CD14-positive monocyte (primary cell): ENCODE measurements at places on chromosomes 2 and 18.
A peak's percentile ranks its signal among the peaks of the same experiment; 100 is the strongest.

DNA sequence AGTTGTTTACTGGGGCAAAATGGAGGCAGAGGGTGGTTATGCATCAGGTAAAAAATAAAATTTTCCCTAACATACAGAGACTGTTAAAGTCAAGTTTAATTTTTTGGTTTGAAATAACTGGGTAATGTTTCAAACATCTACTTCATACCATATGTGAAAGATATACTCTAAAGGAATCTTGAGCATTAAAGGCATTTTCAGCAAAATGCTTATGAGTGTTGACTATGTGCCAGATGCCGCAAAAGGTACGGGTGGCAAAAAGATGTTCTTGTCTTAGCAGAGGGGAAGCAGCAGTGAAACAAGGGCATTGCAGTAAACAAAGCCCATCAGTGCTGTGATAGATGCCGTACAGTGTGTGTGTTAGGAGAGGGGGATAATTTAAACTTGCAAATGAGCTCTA, 263.1 kb upstream of the ID2 start:
- no peak for DNase-seq

- no peak for DNase-seq
Observed at GRCh38 chr2:235201756-235202155, 249.9 kb downstream of the SH3BP4 start.

- DNase-seq: no peak
Observed at GRCh38 chr2:10481055-10481665, 33.0 kb upstream of the ODC1 start.

GRCh38 chr2:74081030-74081762, 66.5 kb downstream of the BOLA3 start:
- no peak for DNase-seq

GRCh38 chr2:9256570-9257043, 50.0 kb downstream of the ASAP2 start:
- no peak for DNase-seq

DNA sequence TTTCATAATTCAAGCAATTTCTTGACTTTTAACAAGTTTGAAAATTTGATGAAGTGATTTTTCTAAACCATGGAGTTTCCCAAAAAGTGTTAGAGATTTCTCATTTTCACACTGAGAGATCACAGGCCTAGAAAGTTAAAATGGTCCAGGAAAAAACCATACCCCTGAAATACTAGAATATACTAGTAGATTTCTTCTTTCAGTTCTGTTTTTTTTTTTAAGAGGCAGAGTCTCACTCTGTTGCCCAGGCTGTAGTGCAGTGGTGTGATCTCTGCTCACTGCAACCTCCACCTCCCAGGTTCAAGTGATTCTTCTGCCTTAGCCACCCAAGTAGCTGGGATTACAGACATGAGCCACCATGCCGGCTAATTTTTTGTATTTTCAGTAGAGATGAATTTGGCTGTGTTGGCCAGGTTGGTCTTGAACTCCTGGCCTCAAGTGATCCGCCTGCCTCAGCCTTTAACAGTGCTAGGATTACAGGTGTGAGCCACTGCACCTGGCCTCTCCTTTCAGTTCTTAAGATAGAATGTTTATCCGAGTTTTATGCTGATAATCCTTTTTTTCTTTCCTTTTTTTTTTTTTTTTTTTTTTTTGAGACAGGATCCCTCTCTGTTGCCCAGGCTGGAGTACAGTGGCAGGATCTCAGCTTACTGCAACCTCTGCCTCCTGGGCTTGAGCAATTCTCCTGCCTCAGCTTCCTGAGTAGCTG, 14.4 kb downstream of the MTHFD2 start:
- no peak for DNase-seq

DNA sequence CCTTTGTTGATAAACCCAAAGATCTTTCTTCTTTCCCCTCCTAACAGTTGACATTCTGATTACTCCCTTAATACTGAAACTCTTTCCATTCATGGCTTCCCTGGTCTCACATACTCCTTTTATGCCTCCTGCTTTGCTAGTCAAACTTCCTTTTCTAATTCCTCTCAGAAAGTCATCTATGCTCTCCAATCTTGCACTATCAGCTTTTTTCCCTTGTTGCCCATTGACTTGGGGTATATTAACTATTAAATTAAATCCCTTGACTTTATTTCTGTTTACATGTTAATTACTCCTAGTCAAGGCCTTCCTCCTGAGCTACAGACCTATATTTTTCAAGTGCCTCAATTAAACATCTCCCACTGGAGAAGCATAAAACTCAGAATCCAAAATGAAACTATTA, 3.6 kb upstream of the COL5A2 start:
- no peak for DNase-seq

GRCh38 chr2:239669181-239669898, 268.5 kb upstream of the HDAC4 start:
- DNase-seq: no peak

DNA sequence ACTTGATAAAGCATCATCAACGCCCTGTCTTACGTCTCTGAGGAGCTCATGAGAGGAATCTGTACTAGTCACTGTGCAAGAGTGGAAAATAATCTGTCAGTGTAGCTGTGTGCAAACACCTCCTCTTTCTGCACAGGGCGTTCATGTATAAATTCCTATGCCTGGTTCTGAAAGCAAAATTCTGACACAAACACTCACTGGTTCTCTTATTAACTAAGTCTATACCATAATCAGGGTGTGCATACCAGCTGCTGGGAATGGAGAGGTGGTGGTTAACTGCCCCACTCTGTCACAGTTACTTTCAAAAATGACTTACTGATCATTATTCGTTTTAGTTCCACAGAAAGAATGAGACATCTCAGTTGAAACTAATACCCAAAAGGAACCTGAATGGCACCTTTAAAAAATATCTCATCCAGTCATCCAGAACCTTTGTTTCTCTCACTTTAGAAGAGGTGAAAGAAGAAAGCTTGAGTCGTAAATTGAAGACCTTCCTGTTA, 35.7 kb downstream of the STK39 start:
- DNase-seq: no peak

DNA sequence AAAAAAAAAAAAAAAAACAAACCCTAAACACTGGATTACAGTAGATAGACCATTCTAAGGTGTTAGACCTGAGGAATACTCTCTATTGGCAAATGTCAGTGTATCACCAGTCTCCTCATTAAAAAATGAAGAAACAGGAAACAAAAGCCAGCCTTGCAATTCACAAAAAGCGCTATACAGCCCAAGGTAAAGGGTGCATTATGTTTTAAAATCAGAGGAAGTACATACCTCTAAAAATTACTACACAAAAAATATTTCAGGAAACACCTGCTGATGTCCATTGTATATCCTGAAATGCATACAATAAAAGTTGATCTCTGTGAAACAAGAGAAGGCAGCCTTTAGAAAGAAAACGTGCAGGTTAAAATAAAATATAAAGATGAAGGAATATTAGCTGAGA, 54.9 kb upstream of the TSPYL6 start:
- DNase-seq: no peak

DNA sequence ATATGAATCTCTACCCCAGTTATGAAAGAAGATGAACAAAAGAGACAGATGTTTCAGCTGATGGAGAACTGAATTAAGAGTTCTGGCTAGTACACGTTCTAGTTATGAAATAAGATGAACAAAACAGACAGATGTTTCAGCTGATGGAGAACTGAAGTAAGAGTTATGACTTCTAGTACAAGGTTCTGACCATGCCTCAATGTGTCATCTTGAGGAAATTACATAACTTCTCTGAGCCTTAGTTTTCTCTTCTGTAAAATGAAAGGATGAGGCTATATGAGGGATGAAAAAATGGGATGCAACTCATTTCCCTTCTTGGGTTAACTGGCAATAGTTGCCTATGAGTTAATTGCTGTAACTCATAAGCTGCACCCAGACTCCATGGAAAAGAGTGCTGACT, 92.9 kb upstream of the WDR75 start:
- no peak for DNase-seq

- no peak for DNase-seq
Observed at GRCh38 chr2:205730191-205730590, 47.9 kb downstream of the NRP2 start.

DNA sequence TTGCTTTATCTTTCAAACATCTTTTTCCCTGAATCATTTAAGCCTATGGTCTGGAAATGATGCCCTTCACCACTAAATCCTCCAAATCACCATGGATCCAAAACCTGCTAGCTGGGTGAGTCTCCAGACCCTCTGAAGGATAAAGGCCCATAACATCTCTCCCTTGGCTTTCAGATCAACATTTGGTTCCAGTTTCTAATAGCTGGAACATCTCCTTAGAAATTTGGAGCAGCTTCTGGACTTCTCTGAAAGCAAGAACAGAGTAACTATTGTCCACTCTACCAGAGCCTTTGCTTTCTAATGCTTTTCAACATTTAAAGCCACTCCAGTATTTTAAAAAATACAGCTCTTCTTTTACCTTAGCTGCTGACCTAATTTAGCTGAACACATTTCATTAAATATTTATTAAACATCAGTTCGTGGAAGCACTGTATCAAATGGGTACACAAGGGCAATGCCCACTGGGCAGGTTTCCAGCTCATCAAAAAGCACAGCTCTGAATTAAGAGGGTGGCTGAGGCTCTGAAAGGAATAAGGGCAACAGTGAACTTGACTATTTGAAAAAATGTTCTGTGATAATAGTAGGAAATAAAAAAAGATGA, 75.3 kb downstream of the GALNT3 start:
- no peak for DNase-seq

- peak; percentile 20 for DNase-seq
Observed at GRCh38 chr2:19358242-19359020, at the start of gene OSR1. OSR1 (minus strand) TSS chr2:19358623; CDS start chr2:19353805, 4,818 bp downstream.

DNA sequence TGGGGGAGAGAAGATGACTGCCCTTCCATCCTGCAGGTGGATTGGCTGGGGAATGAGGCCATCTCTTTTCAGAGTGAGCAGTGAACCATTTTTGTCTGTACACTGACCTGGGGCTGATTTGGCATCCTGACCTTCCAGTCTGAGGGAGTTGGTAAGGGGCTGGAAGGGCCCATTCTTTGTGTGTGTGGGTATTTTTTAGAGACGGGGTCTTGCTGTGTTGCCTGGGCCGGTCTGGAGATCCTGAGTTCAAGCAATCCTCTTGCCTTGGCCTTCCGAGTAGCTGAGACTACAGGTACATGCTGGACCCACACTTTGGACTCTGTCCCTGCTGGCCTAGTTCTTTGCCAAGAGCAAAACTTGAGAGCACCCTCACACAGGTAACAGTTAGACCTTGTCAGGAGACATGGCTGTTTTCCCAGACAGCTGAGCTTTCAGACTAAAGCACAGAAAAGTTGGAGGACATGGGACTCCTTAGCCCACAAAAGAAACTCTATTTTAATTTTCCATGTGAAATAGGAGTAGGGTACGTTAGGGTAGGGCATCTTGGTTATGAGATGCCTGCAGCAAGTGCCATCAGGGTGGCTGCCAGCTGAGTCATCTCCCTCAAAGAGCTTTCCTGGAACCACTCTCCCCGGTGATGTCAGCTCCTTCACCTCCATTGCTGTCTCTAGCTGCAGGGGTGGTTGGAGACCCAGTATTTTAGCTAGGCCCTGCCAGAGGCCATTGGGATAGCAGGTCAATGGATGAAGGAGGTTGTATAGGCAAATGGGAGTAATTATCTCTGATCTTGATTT, 60.7 kb downstream of the DGKD start:
- no peak for DNase-seq
